ENCODE measurements at places on chromosomes 3 and 15.

- no peak for DNase-seq
These were observed 19.2 kb downstream of the CDIN1 start for GRCh38 chr15:36598529-36599177.

- no peak for DNase-seq
These were observed 68.8 kb upstream of the MEX3B start for GRCh38 chr15:82114660-82115059.

DNA sequence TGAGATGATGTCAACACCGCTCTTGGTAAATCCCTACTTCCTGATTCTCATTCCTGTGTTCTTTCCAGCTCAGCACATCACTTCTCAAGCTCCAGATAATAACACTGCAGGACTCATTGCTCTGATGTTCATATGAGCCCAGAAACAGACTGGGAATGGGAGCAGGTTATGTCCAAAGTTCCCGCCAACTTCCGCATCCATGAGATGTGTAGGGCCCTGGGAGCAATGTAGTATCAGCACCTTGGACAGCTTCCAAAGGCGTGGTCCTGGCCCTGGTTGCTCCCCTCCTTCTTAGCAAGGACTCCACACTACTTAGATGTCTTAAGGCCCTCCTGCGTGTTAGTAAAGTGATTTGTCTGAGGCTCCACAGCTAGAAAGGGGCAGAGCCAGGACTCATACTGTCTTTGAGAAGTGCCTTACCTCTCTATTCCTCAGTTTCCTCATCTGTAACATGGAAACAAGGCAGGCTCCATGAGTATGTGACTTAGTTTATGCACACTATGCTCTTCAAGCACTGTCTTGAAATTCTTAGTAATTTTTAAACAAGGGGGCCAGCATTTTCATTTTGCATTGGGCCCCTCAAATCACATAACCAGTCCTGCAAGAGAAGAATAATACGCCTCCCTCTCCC, 27.9 kb upstream of the SLC6A1 start:
- DNase-seq: no peak

- no peak for DNase-seq
These were observed 188.7 kb upstream of the EIF1B start for GRCh38 chr3:40120806-40121205.

- no peak for DNase-seq
These were observed 10.3 kb upstream of the RFTN1 start for GRCh38 chr3:16523778-16524177.

GRCh38 chr3:25097023-25097422, 331.0 kb upstream of the RARB start:
- DNase-seq: no peak

- no peak for DNase-seq
These were observed 11.8 kb upstream of the PLA2G4E start for GRCh38 chr15:42032376-42033213.

DNA sequence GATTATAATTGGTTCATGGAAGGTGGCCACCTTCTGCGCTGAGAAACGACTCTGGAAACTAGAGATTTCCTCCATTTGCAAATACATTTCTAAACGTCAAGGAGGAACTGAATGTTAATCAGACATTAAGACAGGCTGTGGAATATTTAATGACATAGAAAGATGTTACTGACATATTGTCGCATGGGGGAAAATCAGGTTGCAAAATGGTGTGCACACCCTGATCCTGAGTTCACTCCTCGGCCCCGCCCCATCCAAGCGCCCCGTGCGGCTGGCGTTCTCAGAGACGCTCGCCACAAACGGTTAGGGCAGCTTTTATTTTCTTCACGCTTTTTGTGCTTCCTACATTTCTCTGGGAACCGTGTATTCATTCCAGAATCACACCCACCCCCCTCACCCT, 10.7 kb downstream of the H1-8 start:
- no peak for DNase-seq

DNA sequence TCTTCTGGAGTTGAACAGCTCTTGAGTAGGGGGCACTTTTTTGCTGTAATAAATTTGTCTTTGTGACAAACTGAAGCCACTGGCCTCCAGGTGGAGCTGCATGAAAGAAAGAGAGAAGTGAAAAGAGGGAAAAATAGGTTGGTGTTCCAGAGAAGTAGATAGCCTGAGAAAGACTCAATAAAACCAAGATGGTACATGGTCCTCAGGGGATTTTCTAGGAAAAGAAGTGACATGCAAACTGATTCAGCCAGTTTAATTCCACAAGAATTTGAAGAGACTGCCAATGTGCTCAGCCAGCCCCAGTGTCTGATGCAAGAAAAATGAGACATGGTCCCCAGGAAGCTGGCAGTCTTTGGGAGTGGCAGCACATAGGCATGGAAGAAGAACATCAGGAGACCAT, 152.7 kb downstream of the CD47 start:
- no peak for DNase-seq

DNA sequence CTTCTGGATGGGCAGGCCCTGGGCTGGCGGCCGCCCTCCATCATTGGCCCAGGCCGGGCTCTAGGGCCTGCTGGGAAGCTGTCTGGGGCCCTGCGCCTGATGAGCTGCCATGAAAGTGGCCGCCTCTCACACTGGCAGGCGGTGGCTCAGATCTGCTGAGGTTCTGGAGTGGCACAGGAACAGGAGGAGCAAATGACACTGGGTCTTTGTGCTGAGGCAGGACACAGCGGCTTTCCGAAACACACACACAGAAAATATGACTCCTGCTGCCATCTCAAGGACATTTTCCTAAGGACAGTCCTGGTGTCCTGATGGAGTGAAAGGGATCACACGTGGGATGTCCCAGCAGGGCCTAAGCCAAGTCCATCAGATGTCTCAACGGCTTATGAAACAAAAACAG, 103.5 kb downstream of the NUP210 start:
- DNase-seq: no peak

- no peak for DNase-seq
These were observed 96.5 kb upstream of the MYO5C start for GRCh38 chr15:52392008-52392687.

GRCh38 chr15:82159922-82160321, 102.6 kb downstream of the EFL1 start:
- no peak for DNase-seq

- DNase-seq: no peak
These were observed 76.9 kb downstream of the ETFA start for GRCh38 chr15:76234337-76234889.

DNA sequence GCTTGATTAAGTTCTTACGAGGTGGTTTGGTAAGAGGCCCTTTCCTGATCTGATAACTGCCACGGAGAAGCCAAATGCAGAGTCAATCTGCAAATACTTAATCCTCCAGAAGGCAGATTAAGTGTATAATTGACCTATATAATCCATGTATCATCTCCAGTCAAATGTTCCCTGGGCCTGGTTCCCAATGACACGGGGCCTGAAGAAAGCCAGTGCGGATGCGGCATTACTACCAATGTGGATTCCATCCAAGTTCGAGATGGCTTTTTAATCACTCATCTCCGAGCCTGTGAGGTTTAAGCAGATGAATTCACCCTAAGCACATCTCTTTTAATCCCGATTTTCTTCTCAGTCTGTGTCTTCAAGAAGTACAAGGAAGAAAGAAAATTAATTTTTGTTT, 60.0 kb upstream of the FEZF2 start:
- no peak for DNase-seq

DNA sequence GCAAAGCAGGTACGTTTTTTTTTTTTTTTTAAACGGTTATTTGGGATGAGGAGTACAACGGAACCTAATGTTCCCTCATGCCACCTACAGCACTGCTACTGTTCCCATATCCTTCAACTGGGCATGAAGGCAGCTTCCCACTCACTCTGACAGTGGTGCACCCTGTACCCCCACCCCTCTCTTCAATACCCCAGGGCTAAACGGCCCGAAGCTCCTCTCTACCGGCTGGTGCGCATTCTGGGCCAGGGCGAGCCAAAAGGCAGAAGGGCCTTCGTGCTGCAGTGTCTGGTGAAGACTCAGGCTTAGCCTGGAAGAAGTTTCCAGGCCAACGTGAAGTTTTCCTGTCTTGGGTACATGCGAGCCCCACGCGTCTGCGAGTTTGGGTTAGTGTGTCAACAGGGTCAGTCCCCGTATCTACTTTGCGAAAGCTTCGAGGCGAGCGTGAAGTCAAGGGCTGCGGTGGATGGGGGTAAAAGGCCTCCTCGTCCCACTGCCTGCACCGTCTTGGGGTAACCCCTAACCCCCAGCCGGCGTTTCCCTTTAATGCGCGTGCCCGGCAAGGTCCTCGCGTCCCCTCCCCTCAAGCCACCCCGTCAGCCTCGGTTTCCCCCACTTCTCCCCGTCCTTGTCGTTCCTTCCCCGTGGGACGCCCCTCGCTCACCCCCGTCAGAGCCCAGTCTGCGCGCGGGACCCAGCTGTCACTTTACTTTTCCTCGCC, 765 bp upstream of the UBE2E2 start:
- DNase-seq: no peak

DNA sequence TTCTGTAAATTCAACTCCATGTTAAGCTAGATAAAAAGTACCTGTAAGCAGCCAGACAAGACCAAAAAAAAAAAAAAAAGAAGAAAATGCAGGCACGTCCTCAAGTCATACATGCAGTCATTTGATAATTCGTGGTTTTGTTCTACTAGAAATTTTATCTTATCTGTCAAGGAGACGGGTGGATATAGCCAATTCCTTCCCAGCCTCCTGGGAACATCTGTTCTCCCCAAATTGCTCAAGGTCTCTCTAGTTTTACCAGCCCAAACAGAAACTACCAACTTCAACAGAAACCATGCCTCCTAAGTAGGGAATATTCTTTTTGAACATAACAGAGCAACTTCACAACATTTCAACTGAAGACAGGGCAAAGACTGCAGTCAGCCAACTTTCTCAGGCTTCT, 19.5 kb downstream of the RYK start:
- DNase-seq: no peak

GRCh38 chr3:189531271-189531670, 99.9 kb upstream of the TP63 start:
- DNase-seq: no peak

- no peak for DNase-seq
These were observed 185.8 kb upstream of the CFAP20DC start for GRCh38 chr3:59235634-59236012.

- no peak for DNase-seq
These were observed 6.0 kb downstream of the GATM start for GRCh38 chr15:45372041-45372995.

- no peak for DNase-seq
These were observed 38.5 kb downstream of the SLCO2A1 start for GRCh38 chr3:133991209-133991608.

DNA sequence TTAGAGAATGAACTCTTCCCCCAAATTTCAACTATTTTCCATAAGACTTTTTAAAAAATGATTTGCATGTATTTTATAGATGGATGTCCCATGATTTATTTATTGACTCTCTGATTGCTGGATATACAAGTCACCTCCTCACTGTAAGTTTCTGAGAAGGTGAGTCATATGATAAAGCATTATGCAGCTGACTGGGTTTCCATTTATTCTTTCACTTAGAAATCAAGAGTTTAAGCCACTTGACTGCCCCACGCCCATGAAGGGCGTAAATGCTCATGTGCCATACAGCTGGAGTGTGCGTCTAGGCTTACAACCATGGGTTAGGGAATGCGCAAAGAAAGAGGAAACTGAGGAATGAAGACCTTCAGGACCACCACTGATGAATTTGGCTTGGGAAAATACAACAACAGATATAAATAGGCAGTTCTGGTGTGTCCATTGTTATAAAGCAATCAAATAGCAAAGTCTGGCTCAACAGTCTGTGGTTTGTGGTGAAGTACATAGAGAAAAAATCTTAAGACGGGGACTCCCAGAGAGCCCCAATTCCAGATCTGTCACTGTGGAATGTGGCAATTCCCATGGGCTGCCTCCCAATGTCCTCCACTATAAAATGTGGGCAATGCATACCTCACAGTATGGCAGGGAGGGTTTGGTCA, 20.3 kb downstream of the SLCO2A1 start:
- DNase-seq: no peak

GRCh38 chr3:122102191-122102935, 47.2 kb downstream of the CD86 start:
- no peak for DNase-seq

All from cortex of kidney (tissue), 1 donor.